Frontal cortex (tissue), 4 donors: ENCODE measurements at places on chromosomes 16 and 17.

- no peak for DNase-seq
Measured at GRCh38 chr16:54957403-54958166, 26.9 kb downstream of the IRX5 start.

DNA sequence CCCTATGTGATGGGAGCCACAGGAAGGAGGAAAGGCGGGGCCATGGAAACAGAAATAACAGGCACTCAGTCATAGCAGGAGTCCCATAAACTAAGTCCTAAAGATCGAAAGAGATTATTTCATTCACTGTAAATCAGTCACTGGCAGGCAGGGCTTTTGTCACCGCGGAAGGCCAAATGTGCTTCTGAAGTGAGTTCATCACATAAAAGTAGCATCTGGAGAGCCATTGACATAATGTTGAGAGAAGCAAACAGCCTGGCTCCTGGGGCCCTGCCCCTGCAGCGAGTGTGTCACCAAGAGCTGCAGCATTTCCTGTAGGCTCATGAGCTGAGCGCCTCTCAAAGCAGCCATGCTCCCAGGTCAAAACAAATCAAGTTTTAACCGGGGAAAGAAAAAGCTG lies 476.2 kb downstream of the HAPSTR1 start:
- DNase-seq, result no peak

GRCh38 chr16:14344292-14344691 lies 273.2 kb downstream of the MRTFB start:
- DNase-seq, result no peak

- no peak for DNase-seq
Measured at GRCh38 chr16:6728381-6728780, 604.3 kb upstream of the RBFOX1 start.

GRCh38 chr16:8990445-8990844 lies 26.7 kb upstream of the USP7 start:
- DNase-seq, result no peak

DNA sequence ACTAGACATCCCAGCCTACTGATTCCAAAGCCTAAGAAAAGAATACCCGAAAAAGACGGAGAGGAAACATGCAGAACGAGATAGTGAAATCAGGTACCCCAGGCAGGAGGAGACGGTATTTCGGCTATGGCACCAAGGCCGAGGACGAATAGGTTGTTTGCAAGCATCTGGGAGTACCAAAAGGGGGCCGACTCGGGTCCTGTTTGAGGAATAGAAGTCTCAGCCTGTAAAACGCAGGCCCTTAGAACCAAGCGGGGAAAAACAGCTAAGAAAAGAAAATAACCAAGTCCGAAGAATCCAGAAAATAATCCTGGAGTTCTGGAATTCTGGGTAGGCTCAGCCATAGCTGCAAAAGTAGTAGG lies 537 bp downstream of the SLC35B1 start:
- no peak for DNase-seq

DNA sequence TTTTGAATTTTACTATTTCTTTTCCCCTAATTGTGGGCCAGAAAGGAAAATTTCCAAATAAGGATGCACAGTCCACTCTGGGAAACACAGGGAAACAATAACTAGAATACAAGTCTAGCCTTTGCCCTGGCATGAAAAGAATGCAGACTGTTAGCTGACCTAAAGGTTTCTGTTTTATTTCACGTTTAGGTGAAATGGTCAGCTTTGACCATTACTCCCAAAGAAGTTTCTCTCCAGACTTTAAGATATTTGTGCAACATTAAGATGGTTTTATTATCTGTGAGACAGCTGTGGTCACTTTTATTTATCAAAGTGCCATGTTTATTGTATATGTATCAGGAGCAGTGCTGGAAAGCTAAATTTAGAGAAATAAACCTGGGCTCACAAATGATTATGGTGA lies 163.9 kb downstream of the SPECC1 start:
- DNase-seq, result no peak

DNA sequence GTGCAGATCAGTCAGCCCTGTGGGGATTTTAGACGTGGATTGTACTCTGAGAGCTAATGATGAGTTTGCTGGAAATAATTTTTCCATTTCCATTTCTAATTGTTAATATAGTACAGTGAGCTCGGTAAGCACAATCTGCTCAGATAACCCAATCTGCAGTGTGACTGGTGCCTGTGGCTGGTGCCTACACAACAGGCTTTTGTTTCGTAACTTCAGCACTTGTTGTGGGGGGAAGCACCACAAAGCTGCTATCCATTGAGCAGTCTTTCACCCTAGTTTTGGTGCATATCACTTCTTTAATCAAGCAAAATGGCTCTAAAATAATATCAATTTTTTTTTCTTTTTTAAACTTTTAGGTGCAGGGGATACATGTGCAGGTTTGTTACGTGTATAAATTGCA lies 534.9 kb upstream of the HSBP1 start:
- DNase-seq, result no peak

DNA sequence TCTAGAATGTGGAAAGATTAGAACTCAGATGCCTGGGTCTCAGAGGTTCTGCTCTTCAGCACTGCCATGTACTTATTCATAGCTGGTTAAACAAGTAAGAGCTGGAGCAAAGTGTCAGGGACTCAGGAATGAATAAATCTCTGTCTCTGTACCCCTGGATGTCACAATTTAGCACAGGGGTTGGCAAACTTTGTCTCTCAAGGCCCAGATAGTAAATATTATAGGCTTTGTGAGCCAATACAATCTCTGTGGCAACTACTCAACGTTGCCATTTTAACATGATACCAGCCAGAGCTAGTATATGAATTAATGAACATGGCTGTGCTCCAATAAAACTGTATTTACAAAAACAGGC lies 220.3 kb upstream of the MON1B start:
- DNase-seq, result no peak

- peak; percentile 49 for DNase-seq
Measured at GRCh38 chr16:57045694-57046381, 46.5 kb upstream of the CPNE2 start.

- no peak for DNase-seq
Measured at GRCh38 chr17:21143695-21144094, 16.9 kb downstream of the DHRS7B start.
